ENCODE measurements at places on chromosomes 1 and 21. TPM values are rescaled to one million over a fixed set of nuclear protein-coding genes. Genes with fewer than 3 reads are reported as not detected.

GRCh38 chr1:235259133-235259778 lies 68.7 kb downstream of the ARID4B start:
- no peak for DNase-seq

DNA sequence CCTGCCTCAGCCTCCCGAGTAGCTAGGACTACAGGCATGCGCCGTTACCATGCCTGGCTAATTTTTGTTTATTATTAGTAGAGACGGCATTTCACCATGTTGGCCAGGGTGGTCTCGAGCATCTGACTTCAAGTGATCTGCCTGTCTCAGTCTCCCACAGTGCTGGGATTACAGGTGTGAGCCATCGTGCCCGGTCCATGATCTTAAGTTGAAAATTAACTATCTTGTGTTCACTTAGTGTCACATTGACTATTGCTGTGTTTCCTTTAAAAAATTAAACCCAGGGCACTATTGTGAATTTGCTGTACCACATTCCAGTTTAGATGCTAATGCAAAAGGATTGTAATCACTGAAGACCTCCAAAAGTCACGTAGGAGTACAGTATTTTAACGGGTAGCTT lies 14.1 kb downstream of the CMPK1 start:
- DNase-seq, result no peak

DNA sequence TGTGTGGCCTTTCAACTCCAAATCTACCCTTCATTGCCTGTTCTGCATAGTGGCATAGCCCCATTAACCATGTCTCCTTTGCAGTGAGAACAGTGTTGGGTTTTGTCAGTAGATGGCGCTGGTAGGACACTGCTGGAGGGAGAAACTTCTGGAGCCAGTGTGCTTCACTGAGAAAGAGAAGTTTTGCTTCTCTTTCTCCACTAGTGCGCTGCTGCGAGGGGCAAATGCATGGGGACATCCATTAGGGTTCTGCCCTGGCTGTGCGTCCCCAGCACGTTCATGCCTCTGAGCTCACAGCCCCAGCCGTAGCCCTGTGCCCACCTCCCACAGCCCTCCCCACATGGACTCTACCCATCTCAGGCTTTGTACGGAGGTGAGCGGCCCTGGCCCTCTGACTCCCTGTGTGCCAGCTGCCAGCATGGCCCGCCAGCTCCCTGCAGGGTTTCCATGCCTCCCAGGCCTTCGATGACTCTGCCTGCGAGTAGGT lies 53.1 kb downstream of the RIMS3 start:
- DNase-seq, result peak; percentile 74

- DNase-seq, result no peak
These were observed 197.2 kb upstream of the PROX1 start for GRCh38 chr1:213790565-213790964.

- no peak for DNase-seq
These were observed 27.8 kb downstream of the DIPK1A start for GRCh38 chr1:92933459-92933858.

DNA sequence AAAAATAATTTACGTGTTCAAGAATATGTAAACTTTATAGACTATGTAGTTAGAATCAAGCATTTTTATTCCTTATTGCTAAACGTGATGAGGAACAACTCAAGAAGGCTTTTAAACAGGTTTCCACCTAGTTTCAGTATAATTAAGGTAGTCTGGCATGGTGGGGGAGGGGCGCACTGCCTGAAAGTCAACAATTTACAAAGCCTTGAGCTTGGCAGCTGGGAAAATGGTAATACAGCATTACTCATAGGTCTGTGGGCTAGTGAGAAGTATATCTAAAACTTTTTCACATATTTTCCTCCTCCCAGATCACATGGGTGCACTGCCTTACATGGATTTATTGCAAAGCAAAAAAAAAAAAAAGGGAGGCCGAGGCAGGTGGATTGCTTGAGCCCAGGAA lies 75.2 kb downstream of the EVI5 start:
- no peak for DNase-seq

GRCh38 chr1:234751678-234752077 lies 141.7 kb upstream of the IRF2BP2 start:
- DNase-seq, result no peak

GRCh38 chr1:115809076-115809475 lies 31.9 kb downstream of the NHLH2 start:
- no peak for DNase-seq

DNA sequence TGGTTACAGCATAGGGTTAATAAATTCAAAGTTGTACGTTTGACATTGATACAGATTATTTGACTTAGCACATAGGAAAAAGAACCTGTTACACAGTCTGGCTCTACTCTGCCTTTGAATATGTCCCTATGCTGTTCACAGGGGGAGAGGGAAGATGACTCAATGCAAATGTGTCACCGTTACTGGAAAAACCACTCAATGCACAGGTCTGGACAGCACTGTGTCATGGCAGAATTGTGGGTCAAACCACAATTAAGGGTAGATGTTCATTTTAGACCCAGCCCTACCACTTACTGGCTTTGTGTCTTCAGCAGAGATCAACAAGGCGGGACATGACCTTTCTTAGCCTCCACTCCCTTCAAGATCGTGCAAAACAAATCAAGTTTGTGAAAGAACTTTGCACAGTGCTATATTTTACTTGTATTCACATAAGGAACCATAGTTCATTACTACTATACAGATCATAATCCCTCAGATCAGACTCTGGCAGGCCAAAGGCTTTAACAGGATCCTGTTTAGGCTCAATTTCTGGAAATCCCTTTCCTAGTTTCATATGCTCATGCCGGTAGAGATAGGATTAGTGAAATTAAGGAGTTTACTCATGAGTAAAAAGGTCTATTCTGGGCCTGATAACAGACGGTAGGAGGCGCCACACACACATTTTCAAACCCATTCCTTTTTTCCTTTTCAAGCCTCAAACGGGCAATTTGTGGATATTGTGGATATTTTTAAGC lies 22.1 kb downstream of the EIF2D start:
- no peak for DNase-seq

- DNase-seq, result no peak
These were observed 40.3 kb downstream of the LMX1A start for GRCh38 chr1:165316153-165316772.

DNA sequence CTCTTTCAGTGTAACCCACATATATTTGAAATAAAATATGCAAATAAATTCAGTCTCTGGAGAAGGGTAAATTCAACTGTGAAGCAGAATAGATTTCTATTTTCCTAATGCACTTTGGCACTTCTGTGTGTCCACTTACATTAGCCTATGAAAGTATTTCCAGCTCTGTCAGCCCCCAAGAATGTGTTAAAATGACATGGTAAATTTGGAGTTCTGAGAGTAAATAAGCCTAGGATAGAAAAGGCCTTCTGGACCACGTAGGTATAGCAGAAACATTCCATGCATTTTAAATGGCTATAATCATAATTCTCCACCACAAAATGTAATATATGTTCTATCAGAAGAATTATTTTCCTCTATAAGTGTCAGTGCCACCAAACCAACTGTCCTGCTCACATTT lies 276.2 kb downstream of the NEGR1 start:
- no peak for DNase-seq

GRCh38 chr1:56639211-56639610 lies 5.9 kb upstream of the PRKAA2 start:
- DNase-seq, result no peak

DNA sequence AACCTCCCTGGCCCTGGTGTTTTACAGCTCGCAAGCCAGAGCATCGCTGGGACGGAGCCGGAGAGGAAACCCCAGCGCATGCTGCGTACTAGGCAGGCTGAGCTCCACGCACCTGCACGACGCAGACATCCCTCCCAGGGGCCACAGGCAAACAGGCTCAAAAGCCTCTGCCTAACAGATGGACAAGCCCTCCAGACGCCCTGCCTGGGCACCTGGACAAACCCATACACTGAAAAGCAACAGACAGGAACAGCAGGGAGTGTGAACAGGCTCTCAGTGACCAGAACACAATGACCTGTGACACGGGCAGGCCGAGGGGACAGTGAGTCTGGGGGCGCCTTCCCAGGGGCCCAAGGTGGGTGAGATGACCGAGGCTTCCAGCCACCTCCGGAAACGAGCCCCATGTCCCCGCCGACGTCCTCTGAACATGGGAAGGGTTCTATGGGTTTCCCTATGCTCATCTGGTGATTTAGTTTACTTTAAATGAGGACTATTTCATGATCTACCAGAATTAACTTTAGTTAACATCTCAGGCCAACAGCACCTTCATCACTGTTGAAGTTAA lies 40.3 kb downstream of the NPHP4 start:
- DNase-seq, result no peak

Gene TEDDM1
- not detected for total RNA-seq

Gene TAF1A
- 1.9 TPM for total RNA-seq

Gene SCAF4
- 18.5 TPM for total RNA-seq

Gene TXLNA
- total RNA-seq, result 16.9 TPM

Gene KLF17
- not detected for total RNA-seq

Gene RYR2
- total RNA-seq, result 1,134 TPM

Gene C1QC
- 21.7 TPM for total RNA-seq

Gene IKBKE
- 1.3 TPM for total RNA-seq

Gene RPTN
- total RNA-seq, result not detected

Gene MEGF6
- total RNA-seq, result 6.4 TPM
